Left kidney (tissue), 8 donors: ENCODE measurements at places on chromosomes 1 and 21.

DNA sequence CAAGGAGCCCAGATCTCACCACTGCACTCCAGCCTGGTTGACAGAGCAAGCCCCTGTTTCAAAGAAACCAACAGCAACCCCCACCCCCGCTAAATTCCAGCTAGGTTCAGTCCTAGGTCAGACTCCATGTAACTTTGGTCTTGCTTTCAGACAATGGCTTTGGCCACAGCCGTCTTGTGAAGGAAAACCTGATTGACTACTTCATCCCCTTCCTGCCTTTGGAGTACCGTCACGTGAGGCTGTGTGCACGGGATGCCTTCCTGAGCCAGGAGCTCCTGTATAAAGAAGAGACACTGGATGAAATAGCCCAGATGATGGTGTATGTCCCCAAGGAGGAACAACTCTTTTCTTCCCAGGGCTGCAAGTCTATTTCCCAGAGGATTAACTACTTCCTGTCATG, 12.9 kb downstream of the TOR3A start:
- DNase-seq = no peak

- no peak for DNase-seq
These were observed 176.7 kb downstream of the TRIM33 start for GRCh38 chr1:114334297-114334696.

- no peak for DNase-seq
These were observed 15.0 kb downstream of the GNB1 start for GRCh38 chr1:1875932-1876331.

GRCh38 chr1:58824753-58825389, 41.0 kb upstream of the JUN start:
- DNase-seq = no peak

GRCh38 chr1:151159373-151159772, 2.9 kb downstream of the TNFAIP8L2 start:
- no peak for DNase-seq

DNA sequence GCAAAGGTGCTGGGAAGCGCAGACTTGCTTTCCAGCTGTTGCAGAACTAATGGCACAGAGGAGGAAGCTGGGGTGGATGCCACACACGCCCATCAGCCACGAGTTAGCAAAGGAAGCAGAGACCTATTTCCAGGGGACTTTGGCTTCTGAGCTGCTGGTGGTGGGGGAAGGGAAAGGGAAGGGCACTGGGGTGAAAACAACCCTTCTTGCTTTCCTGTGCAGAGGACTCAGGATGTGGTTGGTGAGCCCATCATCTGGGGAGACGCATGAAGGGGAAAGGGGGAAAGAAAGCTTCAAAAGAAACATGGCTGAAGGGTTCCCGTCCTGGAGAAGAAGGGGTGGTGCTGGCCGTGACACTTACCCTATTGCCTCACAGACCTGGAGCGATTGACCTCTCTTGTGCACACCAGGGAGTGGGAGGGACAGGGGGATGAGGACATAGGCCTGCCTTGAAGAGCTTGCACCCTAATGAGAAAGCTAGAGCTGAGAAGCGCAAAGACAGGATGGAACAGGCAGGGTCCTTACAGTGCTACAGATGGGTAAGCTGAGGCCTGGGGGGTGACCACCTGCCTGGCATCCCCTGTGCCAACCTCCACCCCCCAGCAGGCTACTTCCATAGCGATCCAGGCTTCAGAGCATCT, 140.8 kb upstream of the RAB4A start:
- DNase-seq = no peak

- DNase-seq = no peak
These were observed 17.5 kb downstream of the B3GALT5 start for GRCh38 chr21:39630191-39630591.
